NB4 (cell line): ENCODE measurements at places on chromosomes 7 and 10.

GRCh38 chr10:78911533-78912340 lies 157.0 kb upstream of the ZMIZ1 start:
- no peak for DNase-seq

DNA sequence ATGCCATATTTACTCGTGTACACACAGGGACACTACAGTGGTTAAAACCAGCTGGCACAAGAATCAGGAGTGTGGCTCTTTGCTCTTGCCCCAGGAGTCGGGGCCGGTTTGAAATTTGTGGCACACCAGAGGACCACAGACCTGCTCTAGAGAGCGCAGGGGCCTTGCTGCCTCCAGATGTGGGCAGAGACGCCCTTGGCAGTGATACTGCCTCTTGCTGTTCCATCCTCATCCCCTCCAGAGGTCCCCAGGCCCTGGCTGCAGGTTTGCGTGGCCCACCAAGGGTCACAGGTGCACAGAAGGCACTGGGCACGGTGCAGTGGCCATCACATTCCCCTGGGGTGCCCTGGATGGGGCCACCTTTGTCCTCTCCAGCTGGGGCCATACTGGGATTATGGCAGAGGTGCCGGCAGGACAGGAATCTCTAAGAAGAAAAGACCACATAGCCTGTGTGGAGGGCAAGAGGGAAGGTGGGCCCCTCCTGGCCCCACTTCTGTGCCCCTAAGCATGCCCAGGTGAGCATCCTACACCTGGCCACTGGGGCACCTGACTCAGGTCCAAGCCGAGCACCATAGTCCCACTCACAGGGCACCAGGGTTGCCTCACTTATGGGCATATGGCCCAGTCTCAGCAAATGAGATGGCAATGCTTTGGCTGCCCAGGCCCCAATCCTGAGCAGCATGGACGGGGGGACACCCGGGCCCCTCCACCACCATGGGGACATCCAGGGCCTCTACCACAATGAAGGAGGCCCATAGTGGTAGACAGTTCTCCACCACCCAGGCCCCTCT lies 45.6 kb downstream of the FOXL3 start:
- DNase-seq: no peak

GRCh38 chr7:31642681-31643115 lies 44.3 kb upstream of the PPP1R17 start:
- DNase-seq: no peak

DNA sequence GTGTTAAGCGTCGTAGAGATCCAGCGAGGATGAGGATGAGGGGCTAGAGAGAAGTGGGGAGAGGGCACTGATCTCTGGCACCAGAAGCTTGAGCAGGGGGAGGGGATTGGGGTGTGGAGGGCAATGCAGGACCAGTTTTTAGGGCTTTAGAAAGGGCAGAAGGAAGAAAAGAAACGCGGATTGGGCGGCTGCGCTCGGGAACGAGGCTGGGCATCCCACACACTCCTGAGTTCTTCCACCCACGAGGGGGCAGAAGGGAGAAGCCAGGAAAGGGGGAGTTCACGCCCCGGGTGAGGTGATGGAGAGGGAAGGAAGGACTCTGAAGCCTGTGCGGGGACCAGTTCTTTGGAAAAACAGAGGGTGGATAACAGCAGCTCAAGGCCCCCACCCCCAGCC lies 6.1 kb upstream of the VGF start:
- DNase-seq: no peak

- DNase-seq: no peak
Measured at GRCh38 chr7:7323352-7323751, 141.0 kb downstream of the C1GALT1 start.

GRCh38 chr7:85286446-85286845 lies 99.6 kb upstream of the SEMA3D start:
- no peak for DNase-seq

DNA sequence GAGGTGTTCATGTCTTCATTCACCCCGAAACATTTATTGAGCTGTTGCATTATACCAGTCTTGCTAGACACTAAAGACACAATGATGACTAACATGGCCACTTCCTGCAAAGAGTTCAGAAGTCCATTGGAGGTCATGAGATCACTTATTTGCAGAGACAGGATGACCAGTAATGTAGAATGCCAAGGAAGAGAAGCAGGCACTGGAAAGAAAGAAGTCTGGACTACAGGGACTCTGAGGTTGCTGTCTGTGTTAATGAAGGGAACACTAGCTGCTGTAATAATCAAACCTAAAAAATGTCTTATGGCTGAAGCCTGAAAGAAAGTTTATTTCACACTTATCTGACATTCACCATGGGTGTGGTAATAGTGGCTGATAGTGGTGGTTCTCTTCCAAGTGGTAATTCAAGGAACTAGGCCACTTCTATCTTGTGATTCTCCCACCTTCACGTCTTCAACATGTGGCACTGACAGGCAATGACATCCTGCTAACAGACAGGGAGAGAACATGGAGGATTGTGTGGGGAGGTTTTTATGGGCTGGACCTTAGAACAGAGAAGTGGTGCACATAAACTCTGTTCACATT lies 89.2 kb upstream of the MKLN1 start:
- peak; percentile 58 for DNase-seq

- no peak for DNase-seq
Measured at GRCh38 chr7:2638224-2638991, 6.6 kb downstream of the TTYH3 start.

DNA sequence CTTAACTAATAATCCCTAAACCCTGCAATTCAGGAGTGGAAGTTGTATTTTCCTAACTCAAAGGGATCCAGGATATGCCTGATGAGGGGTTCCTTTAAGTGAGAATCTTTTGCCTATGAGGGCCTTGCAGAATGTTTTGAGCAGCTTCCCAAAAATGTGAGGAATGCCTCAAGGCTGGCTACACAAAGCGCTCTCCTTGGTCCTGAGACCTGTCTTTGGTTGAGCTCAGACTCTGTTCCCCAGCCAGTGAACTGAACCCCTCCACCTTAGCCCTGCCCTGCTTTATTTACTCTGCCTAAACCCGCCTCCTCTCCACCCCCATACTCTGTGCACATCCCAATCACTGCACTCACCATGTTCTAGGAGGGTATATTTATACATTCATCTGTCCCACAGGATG lies 108.6 kb downstream of the NRCAM start:
- peak; percentile 27 for DNase-seq

DNA sequence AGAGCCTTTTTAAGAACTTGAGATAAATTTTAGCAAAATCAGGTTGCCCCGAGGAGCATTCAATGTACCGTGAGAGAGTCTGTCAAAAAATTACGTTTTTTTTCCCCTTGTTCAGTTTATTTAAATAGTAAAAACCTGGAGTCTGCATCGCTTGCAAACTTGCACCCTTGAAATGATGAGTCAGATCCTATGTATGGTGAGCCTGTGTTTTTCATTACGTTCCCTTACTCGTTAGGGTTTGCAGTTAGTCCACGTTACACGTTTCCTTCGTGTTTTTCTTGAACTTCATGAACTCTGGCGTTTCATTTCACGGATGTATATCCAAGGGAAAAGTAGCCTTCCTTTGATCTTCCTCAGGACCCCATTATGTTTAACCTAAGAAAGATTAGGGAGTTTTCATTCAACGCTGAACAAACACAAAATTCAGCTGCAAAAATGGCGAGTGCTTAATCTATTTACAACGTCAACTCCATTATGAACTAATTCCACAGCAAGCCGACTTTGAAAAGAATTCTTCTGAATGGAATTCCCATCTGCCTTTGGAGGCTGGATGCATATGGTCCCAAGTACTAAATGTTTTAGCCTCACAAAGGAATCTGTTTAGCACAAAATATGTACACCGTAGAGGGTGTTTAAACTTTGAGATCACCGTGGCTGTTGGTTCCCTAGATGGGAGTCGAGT lies 182.4 kb downstream of the MYOF start:
- DNase-seq: no peak

DNA sequence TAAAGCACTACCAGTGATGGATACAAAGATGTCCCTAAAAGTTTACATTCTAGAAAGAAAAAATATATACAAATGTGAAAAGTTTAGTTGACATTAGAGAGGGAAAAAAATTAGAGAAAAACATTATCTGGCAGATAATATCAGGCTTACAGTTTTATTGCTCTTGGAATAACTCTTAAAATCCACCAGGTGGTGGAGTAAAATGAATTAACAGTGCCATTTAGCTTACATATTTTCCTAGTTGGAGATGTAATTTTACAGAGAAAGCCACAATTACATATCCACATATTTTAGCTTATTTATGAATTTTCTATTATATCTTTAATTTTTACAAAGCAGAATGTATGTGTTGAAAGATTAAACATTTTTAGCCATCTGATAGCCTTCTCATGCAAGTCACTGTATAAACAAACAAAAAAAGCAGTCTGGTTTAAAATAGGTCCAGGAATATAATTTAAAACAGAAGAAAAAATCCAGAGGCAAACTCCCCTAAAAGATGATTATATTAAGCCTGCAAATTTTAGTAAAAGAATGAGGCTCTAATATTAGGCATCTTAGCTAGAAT lies 6.5 kb downstream of the CABCOCO1 start:
- DNase-seq: no peak

DNA sequence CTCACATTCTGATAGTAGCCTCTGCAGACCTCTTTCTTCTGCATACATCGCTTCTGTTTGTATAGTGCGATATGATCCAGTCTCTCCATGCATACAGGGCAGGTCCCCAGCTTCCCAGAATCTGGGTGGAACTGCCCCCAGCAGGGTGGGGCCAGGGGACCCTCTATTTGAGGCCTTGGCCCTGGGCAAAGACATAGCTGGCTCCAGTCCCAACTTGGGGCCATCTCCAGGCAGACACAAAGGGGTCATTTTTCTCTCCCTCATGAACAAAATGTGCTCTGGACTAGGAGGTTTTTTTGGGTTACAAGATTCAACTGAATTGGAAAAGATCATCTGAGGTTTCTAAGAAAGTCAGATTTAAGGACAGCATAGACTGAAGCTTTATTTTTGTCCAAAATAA lies 21.1 kb upstream of the HSPA12A start:
- no peak for DNase-seq

- no peak for DNase-seq
Measured at GRCh38 chr7:14673202-14673601, 229.3 kb downstream of the DGKB start.

- no peak for DNase-seq
Measured at GRCh38 chr7:113094517-113095249, 8.1 kb upstream of the GPR85 start.

GRCh38 chr7:132368246-132368900 lies 207.9 kb downstream of the PLXNA4 start:
- no peak for DNase-seq

DNA sequence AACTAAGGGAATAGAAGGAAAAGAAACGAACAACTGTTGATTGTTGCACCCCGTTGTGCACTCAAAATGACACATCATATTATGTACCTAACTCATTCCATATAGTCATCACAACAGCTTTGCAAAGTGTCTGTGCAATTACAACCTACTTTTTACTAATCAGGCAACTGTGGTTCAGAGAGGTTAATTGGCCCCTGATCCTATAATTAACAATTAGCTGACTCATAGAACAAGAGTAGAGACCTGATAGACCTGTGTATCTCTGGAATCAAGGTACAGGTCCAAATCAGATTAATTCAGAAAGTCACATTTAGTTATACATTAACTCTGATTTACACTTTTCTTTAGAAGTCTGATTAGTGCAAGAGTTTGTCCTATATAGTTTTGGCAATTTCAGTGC lies 122.5 kb upstream of the CDK13 start:
- no peak for DNase-seq

- DNase-seq: no peak
Measured at GRCh38 chr10:86960863-86961434, 2.5 kb downstream of the SNCG start.

GRCh38 chr7:139768249-139768824 lies 9.5 kb downstream of the HIPK2 start:
- DNase-seq: no peak

DNA sequence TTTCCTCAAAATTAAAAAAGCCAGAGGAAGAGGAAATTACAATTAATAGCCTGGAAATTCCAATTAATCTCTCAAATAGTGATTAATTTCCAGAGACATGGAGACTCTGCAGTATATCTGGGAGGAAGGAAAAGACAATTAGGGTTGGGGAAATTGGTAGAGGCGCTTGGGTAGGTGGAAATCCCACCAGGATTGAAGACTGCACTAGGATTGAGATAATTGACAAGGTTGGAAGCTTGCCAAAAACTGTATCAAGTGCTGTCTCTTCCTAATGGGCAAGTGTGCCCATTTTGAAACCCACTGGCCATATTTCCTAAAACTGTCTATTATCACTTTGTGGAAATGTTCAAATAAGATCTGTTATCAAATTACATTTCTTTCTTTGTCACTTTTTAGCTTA lies 21.6 kb downstream of the CHN2 start:
- no peak for DNase-seq

GRCh38 chr7:105853931-105854419 lies 22.4 kb downstream of the ATXN7L1 start:
- peak; percentile 61 for DNase-seq

- DNase-seq: peak; percentile 0
Measured at GRCh38 chr10:13483951-13484350, 44.9 kb downstream of the BEND7 start.

DNA sequence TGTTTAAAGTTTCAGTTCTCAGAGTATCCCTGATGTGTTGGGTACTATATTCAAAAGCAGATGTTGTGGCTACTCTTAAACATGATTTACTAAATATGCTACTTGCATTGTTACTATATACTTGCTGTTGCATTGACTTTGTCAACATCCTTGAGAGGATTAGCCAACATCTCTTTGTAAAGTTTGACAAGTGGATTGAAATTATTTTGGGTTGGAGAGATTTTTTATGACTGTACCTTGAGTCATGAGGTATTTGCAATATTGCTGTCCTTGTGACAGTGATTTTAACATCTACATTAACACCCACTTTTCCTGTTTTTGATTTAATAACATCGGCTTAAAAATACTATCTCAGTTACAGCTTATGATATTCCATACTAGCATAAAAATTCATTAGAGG lies 31.9 kb downstream of the MRC1 start:
- DNase-seq: no peak

DNA sequence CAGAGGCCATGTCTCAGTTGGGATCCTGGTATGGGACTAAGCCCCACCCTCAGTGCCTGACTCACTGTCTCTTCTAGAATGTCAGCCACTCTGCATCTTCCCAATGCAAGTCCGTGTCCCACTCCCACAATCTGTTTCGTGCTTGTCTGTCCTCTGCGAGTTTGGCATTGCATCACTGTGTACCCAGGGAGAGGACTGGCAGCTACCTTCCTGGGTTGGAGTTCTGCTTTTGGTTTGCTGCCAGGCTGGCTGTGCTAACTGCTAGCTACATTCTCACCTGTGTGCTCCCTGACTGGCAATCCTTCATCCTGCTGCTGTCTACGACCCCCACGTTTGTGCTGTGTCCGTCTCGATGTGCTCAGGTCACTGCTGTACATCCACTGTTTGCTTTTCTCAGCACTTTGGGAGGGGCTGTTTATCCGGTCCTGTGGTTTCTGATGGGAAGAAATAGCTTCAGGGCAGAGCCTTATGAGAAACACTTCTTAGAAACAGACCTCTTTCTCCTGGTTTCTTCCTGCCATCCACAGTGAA lies 56.0 kb upstream of the GLI3 start:
- no peak for DNase-seq
